ENCODE measurements at places on chromosomes 16 and 17. TPM values are rescaled to one million over a fixed set of nuclear protein-coding genes. Genes with fewer than 3 reads are reported as not detected.

- DNase-seq = no peak
Measured at GRCh38 chr16:46801428-46802049, 29.4 kb downstream of the C16orf87 start.

DNA sequence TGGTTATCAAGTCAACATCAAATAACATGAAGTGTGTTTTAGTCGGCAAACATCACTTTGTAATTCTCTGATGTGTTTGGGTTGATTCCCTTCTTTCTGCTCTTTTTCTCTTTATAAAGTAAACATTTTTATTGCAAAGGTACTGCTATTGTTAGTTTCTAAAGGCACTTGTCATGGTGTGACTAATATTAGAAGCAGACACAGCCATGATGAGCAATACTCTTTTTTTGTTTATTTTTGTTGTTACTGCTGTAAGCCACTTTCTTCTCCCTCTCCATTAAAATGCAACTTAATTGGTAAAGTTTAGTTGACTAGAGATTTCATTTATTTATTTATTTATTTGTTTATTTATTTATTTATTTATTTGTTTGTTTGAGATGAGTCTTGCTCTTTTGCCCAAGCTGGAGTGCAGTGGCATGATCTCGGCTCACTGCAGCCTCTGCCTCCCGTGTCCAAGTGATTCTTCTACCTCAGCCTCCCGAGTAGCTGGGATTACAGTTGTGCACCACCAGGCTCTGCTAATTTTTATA is 424.7 kb downstream of the WWOX start:
- no peak for DNase-seq

GRCh38 chr17:77343031-77343800 is 202.4 kb downstream of the SEC14L1 start:
- DNase-seq = no peak

DNA sequence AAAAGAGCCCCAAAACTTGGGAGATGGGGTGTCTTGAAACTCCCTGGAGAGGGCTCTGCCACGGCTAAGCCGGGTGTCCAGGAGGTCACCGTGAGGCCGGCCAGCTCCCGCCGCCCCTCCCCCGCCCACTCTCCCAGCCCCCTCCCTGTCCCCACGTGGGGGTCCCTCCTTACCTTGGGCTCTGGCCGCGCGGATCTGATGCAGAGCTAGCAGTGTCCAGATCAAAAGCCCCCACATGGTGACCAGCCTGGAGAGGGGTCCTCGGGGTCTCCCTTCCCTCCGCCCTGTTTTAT is 447 bp downstream of the SDK2 start:
- DNase-seq = no peak

DNA sequence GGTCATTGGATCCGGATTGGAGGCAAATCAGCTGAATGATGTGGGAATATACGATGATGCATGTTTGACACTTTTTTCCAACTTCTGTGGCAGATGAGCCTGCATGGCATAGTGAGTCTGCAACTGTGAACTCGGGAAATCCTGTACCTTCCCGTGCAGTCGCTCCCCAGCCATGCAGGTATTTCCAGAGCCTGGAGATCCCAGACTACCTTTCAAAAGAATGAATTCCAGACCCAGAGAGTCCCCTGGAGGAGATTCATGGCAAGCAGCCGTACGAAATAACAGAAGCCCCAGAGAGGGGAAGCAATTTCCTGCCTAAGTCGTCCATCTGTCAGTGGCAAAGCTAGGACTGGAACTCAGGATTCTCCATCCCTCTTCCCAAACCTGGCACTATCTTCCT is 75.7 kb upstream of the FAM20A start:
- DNase-seq = no peak

DNA sequence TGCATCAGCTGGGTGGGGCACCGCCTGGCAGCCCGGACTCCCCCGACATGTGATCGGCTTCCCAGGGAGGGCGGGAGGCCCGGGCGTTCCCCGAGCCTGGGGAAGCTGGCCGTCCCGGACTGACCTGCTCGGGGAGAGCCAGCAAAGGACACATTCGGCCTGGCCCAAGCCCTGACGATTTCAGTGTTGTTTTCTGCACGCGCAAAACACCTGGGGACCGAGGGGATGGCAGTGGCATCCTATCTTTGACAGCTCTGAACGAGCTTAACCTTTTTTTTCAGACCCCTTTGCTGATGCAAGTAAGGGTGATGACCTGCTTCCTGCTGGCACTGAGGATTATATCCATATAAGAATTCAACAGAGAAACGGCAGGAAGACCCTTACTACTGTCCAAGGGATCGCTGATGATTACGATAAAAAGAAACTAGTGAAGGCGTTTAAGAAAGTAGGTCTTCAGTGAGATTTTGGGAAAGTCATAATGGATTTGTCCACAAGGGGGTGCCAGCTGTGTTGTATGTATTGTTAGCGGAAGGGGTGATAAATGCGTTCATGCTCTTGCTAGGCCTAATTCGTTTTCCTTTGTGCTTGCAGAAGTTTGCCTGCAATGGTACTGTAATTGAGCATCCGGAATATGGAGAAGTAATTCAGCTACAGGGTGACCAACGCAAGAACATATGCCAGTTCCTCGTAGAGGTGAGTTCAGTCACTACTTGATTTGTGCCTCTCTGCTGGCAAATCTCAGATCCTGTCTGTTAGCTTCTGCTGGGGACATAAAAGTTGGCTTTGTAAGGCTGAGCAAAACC is 1.0 kb downstream of the EIF1 start:
- no peak for DNase-seq

DNA sequence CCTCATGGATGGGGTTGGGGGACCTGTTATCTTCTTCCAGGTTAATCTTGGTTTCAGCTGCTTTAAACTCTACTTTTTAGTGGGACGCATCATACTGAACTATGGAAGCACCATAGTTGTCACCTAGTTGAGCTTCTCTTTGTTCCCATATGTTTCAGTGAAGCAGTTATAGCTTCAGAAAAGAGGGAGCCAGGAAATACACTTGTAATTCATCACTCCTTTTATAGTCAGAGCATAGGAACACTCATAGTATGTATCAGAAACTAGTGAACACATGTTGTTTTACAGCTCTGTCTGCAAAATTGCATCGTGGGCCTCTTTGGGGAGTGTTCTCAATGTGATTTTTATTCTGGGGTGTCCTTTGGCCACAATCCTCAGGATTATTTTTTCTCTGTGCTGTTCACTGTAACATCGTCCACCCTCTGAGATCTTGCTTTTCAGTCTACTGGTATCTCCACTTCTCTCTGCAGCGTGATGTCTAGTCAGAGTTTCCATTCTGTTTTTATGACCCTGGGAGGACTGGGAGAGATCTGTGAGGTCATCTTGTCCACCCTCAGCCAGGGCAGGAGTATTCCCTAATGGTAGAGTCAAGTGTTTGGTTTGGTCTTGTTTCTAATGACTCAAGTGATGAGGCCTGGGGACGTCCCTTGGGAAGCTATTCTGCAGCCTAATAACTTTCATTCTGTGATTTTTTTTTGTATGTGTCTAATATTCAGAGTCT is 585.4 kb downstream of the WWOX start:
- no peak for DNase-seq

GRCh38 chr16:80900593-80900954 is 96.2 kb upstream of the CDYL2 start:
- DNase-seq = no peak

GRCh38 chr17:49290690-49291359 is 60.2 kb upstream of the PHOSPHO1 start:
- no peak for DNase-seq

DNA sequence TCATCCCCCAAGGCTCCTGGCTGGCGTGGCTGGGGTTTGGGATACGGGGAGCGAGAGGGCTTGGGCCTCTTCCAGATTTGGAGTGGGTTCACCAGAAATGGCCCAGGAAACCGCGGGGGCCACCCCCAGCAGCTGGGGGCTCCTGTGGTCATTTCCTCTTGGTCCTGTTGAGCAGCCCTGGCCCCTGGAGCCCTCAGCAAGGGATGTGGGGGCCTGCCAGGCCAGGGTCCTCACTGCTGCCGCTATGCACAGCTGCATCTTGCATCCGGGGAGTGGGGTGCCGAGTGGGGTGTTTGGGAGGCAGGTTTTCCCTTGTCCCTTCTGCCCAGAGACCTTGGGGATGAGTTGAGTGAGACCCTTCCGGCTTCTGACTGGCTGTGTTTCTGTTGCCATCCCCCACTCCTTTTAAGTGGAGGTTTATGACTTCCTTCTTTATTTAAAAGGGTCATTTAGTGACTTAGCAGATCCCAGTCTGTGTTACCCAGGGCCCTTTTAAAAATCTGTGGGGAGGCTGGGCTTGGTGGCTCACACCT is 319.8 kb downstream of the SEC14L1 start:
- no peak for DNase-seq

GRCh38 chr16:48524348-48525200 is 85.4 kb downstream of the N4BP1 start:
- DNase-seq = no peak

- no peak for DNase-seq
Measured at GRCh38 chr17:40178021-40178601, 841 bp downstream of the RAPGEFL1 start.

GRCh38 chr17:82490512-82491195 is 28.9 kb upstream of the FOXK2 start:
- DNase-seq = no peak

DNA sequence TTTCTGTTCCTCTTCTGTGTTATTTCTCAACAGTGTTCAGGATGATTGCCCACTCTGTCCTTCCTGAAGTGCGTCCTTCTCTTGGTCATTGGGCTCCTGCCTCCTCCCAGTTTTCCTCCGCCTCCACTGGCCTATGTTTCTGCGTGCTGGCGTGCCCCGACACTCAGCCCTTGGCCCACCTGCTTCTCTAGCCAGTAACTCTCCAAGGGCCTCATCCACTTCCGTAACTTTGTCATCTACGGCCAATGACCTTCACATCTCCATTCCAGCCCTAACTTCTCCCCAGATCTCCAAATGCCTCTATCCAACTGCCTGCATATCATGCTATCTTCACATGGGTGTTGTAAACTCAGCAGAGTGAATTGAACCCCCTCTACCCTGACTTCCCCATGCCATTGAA is 39.6 kb upstream of the RPL38 start:
- no peak for DNase-seq

DNA sequence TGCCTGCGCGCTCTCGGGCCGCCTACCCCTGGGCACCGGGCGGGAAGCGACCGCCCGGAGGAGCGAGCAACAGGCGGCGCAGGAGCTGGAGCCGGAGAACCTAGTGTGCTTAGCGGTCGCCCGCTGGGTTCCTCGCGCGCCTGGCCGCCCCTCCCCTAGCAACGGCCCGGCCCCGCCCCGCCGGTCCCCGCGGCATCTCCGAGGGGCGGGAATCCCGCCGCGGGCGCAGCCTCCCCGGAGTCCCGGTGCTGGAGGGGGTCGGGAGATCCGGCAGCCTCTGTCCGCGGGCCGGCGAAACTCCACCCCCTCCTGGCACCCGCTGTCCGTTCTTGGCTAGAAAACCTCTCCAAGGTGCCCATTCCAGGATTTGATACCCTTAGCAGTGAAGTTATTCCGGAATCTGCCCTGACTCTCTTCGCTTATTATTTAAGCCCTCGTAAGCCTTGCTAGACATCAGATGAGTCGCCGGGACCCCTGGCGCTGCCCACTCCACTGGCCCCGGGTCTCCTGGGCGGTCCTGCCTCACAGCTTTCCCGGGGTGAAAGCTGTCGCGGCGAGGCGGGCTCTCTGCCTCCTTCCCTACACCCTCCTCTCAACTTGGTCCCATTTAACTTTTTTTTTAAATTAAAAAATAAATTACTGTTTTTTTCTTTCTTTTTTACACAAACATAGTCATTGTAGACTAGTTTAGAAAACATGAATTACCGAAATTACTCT is at the start of gene RPRML:
RPRML (minus strand) TSS at position 107 of the 717 bp plus-strand sequence. CDS start 246 bp downstream, outside the sequence.
- DNase-seq = no peak

DNA sequence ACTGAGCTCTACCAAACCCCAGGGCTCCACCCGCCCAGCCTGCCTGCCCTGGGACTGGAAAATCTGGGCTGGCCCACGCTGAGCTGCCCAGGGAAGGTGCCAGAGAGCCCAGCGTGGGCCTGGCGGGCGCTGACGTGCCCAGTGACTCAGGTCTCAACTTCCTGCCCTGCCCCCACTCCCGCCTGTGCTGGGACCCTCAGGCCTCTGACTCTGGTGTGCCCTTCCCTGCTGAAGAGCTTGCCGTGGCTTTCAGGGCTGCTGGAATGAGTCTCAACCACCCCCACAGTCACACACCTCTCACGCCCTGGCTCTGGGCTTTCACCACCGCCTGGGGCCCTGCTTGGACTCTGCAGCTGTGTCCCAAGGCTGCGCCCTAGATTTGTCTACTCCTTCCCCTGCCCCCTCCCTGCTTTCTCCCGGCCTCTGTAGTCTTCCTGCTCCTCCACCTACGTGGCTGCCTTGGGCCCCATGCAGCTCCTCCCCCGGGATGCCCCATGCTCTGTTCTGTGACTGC is 10.4 kb downstream of the LLGL1 start:
- DNase-seq = no peak

DNA sequence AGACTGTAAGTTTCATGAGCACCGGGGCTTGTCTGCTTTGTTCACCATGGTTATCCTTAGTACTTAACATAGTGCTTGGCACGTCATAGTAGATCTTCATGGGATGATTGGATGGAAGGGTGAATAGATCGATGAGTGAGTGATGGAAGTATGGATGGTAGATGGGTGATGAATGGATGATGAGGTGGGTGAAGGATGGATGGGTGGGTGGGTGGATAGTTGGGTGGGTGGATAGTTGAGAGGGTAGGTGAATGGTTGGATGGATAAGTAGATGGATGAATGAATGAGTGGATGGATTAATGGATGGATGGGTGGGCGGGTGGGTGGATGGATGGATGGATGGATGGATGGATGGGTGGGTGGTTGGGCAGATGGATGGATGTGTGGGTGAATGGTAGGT is 133.2 kb upstream of the PLCG2 start:
- no peak for DNase-seq

GRCh38 chr17:55521186-55521585 is 9.9 kb upstream of the SMIM36 start:
- DNase-seq = no peak

DNA sequence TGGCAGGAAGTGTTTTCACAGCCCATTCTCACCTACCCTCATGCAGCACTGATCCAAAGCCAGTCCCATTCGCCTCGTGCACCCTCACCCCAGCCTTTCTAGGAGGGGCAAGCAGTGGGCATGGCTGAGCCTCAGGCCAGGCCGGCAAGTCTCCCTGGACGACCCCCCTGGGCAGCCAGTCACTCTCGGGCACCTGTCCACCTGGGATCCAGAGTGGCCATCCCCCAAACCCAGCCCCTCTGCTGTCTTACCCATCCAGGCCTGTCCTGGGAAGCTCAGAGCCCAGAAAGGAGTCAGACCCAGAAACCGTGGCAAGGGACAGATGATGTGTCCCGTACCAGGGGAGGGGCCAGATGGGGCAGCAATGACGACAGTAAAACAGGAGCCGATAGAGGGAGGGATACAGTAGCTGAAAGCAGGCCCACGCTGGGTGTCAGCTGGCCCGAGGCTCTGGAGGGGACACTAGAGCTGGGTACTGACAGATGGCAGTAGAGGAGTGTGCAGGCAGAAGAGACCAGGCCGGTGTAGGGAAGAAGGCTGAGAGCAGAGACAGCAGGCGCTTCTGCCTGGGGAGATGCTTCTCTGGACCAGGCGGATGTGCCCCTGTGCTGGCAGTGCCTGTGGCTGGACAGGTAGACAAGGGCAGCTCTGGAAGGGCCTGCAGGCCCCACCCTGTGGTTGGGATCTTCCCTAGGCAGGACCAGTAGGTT is 5.8 kb downstream of the CMTM3 start:
- no peak for DNase-seq

The DNAAF1 gene
- 4.9 TPM for polyA plus RNA-seq

The FADS6 gene
- 0.49 TPM for polyA plus RNA-seq

The WRAP53 gene
- polyA plus RNA-seq = 9.0 TPM

The SEC14L5 gene
- 0.38 TPM for polyA plus RNA-seq

The CACNA1G gene
- polyA plus RNA-seq = 13.8 TPM

The SERPINF2 gene
- polyA plus RNA-seq = 97.2 TPM

The ZACN gene
- polyA plus RNA-seq = 1.6 TPM

Measured in left renal pelvis (tissue), 4 donors.